ENCODE measurements at places on chromosomes 2 and 18.

GRCh38 chr18:5518179-5518770 lies 25.5 kb downstream of the EPB41L3 start:
- no peak for DNase-seq

GRCh38 chr2:205462681-205463345 lies 219.5 kb upstream of the NRP2 start:
- peak; percentile 22 for DNase-seq

DNA sequence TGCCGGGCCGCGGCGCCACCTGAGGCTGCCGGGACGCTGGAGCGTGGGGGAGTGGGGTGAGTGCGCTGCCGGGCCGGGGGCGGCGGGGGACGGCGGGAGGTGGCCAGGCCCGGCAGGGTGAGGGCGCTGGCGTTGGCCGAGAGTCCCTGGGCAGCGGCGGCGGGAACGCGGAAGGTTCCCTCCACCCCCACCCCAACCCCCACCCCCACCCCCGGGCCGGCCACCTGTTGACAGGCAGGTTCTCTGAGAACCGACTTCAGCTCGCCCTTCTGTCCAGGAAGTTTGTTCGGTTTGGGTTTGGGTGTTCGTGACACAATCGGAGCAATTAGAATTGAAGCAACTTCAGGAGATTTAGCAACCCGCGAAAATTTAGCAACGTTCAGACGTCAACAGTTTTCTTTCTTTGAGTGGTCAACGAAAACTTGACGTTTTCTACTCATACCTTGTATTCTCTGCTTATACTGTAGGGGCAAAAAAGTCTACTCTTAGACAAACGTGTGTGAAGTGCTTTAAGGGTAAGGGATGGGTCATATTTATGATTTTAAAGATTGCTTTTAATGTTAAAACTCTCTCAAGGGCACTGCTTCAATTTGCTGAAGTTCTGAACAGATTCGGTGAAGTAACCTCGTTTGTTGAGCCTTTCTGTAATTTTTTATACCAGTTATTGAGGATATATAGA lies 9.3 kb downstream of the OTX1 start:
- no peak for DNase-seq

DNA sequence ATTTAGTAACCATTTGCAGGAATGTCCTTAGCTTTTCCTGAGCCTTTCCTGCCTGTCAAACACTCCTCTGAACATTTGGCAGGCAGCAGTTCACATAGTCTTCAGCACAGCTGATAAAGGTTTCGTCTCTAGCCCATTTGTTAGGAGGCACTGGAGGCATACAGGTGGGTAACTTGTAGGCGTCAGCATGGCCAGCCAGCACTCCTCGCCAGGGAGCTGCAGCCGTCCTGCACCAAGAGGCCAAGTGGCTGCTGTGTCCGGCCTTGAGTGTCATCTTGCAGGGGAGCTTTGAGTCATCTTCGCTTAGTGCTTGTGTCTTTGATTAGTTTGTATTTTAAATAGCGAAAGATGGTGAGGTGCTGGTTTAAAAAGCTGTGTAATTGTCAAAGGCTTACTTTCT lies 120.3 kb upstream of the NFATC1 start:
- DNase-seq: no peak

GRCh38 chr2:181142514-181142913 lies 162.1 kb downstream of the UBE2E3 start:
- no peak for DNase-seq

- no peak for DNase-seq
Observed at GRCh38 chr2:217158928-217159327, 299.1 kb upstream of the TNP1 start.

GRCh38 chr2:84906900-84907714 lies 1.7 kb downstream of the TMSB10 start:
- peak; percentile 90 for DNase-seq

- DNase-seq: peak; percentile 69
Observed at GRCh38 chr18:61949946-61950345, 57.1 kb upstream of the RNF152 start.

GRCh38 chr2:174224665-174225288 lies 23.6 kb downstream of the OLA1 start:
- no peak for DNase-seq

- no peak for DNase-seq
Observed at GRCh38 chr18:6413579-6414117, 1.1 kb downstream of the L3MBTL4 start.

GRCh38 chr2:144468823-144469595 lies 50.9 kb downstream of the ZEB2 start:
- no peak for DNase-seq

GRCh38 chr2:162400336-162400735 lies 56.4 kb downstream of the GCA start:
- no peak for DNase-seq

GRCh38 chr2:105438104-105438929 lies 39.5 kb upstream of the FHL2 start:
- no peak for DNase-seq

DNA sequence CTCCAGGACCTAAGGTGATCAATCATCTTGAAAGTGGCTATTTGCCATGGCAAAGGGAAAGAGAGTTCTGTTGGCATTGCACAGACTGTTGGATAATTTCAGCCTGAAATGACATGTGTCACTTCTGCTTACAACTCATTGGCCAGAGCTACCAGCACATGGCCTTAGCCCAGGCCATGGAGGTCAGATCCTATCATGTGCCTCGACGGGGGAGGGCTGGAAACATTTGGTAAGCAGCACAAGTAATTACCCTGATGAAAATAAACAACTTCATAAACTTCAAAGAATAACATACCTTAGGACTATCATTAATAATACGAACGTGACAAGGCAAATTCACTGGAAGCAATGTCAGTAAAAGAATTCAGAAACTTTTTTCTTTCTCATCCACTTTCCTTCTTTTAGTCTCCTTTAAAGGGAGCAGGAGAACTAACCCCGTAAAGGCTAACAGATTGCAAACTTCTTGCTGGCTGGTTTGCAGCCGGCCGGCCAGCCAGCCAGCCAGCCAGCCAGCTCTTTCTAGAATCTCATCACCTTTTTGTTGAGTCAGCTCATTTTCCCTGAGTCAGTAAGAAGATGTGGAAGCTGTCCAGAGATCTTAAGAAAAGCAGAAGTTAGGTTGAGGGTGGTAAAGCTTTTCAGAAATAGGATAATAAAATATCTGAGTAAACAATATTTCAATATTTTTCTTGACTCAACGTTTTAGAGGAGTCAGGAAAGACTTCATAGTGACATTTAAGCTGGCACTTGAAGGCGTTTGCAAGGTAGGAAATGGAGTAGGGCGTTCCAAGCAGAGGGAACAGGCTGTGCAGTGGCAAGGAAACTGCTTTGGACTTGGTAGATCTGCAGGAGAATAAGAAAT lies 31.9 kb downstream of the CNRIP1 start:
- peak; percentile 69 for DNase-seq

DNA sequence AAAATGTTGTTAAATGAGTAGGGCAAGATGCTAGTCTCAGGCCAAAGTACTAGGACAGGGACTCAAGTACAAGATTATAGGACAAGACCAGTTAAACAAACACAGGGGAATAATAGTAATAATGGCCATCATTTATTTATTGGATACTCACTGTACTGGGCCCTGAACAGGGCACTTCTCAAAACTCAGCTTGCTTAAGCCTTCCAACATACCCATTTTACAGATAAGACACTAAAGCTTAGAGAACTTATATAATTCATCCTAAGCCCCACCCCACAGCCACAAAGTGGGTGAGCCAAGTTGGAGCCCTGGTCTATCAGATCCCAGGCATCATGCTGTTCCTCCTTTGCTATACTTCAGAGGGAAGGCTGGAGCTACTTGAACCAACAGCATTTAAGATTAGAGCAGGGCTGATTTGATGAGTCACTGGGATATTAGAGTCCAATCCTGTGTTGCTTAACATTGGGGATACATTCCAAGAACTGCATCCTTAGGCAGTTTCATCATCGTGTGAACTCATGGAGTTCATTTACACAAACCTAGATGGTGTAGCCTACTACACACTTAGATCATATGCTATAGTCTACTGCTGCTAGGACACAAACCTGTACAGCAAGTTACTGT lies 153.6 kb downstream of the MTCL1 start:
- peak; percentile 97 for DNase-seq

- DNase-seq: no peak
Observed at GRCh38 chr2:59082657-59083056, 841.5 kb upstream of the FANCL start.

DNA sequence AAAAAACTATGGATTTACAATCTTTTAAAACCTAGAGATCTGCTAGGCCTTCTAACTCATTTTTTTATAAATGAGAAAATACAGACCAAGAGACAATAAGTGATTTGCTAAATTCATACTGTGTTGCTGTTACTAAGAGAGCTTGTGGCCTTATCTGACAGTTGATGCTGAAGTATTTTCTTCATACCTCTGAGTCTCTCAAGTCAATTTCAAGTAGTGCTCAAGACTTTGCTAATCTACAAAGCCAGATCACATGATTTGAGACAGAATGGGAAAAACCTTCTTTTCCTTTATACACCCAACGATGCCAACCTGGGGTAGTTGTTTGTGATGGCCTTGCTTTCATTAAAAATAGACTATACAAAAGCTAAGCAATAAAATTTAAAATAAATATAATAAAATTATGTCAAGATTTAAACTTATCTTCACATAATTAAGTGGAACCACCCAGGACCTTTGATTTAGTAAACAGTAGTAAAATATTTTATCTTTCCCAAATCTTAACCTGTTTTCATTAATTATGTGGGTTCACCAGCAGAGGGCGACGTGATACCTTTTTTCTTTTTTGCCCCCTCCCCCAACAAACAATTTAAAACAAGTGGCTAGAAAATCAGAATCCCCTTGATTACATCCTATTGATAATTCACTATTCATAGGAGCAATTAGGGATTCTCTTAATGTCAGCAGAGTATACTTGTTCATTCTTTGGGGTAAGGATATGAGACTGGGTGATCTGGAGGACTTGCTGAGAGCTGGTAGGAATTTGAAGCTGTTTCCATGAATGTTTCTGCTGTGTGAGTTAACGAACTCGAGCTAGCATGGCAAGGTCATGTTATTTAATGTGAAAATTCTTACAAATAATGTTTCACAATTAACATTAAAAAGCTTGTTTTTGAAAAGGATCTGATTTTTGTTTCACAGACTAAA lies 49.6 kb upstream of the SLC5A7 start:
- no peak for DNase-seq

- no peak for DNase-seq
Observed at GRCh38 chr2:26763019-26763418, 1.1 kb upstream of the SLC35F6 start.

DNA sequence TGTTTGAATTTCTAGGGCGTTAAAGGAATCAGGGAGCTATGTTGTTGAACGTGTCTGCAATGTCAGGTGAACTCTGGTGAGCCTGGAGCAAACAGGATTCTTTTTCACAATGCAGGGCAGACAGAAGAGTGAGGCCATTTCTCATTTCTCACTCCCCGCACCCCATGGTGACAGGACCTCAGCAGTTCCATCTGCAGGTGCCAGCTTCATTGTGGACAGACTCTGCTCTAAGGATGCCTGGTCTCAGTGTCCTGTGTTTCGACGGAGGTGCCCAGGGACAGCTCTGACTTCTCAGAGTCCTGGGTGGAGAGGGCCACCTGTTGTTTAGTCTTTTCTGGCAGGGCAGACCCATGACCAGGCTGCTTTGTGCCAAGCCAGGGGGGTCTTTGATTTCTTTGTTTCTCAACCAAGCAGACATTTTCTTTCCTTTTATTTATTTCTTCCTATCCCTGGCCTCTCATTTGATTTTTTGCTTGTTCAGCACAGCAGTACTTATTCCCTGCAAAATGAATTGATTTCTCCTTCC lies 201.5 kb downstream of the RNF144A start:
- no peak for DNase-seq

DNA sequence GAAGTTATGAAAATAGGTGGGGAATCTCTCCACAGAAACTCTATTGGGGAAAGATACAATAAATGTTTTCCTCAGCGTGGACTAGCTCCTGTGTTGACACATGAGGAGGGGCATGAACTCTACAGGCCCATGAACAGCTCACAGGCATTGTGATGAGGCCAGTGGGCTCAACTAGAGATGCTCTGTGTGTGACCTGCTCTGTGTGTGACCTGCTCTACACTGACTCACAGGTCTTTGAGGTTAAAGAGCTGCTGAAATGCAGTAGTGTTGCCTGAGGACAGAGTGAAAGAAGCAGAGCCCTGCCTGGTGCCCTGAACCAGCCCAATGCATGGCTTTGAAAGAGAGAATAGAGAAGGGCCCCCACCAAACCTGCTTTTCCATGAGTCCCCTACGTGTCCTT lies 117.6 kb downstream of the MCFD2 start:
- no peak for DNase-seq

DNA sequence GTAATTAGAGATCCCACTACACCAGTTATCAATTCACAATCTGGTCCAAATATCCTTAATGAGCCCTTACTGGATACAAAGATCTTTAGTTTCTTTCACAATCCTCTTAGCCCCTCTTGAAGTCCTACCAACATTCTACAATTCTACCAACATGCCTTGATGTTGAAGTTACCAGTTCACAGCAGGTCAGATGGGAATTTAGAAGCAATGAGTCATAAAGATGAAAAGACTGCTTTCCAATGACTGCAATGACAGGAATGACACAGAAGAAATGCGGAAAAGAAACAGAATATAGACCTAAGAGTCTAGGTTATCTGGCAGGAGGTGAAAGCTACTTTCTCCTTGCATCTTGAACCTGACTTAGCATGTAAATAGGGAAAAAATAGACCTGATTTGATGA lies 24.5 kb downstream of the RTTN start:
- peak; percentile 76 for DNase-seq

DNA sequence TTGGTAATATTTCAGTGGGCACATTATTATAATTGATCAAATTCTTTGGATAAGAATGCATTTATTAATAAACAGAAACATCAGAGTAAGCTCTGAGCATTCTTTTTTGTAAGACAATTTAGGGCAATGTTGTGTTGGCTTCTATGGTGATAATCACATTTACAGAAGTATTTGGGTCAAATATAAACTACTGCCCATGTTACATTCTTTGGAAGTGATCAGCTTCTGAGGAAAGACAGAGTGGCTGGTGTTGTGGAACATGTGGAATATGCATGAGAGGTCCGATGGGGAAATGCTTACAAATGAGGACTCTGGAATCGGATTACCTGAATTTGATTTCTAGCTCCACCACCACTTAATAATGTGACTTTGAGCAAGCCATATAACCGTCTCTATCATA lies 19.4 kb downstream of the SERPINB13 start:
- peak; percentile 58 for DNase-seq

Measured in AG10803 (cell line).